Peyer's patch (tissue), 4 donors: ENCODE measurements at places on chromosomes 7 and 10. TPM values are rescaled to one million over a fixed set of nuclear protein-coding genes. Genes with fewer than 3 reads are reported as not detected.

Gene CACNB2
- 52.7 TPM for total RNA-seq

- H3K4me3 ChIP-seq: no peak overlapping the region
- H3K36me3 ChIP-seq: no peaks in the 10 kb centered on the region
- H3K27me3 ChIP-seq: no peaks in the 10 kb centered on the region
Measured at GRCh38 chr10:103510046-103510685, 16.7 kb downstream of the NEURL1 start.

GRCh38 chr7:73702226-73702625 is 17.2 kb downstream of the STX1A start:
- H3K27me3 ChIP-seq: no peaks in the 10 kb centered on the region
- H3K36me3 ChIP-seq: peaks cover 25% of the 10 kb centered on the region
- no peak overlapping the region for H3K4me3 ChIP-seq
- no peaks in the 10 kb centered on the region for H3K4me1 ChIP-seq

DNA sequence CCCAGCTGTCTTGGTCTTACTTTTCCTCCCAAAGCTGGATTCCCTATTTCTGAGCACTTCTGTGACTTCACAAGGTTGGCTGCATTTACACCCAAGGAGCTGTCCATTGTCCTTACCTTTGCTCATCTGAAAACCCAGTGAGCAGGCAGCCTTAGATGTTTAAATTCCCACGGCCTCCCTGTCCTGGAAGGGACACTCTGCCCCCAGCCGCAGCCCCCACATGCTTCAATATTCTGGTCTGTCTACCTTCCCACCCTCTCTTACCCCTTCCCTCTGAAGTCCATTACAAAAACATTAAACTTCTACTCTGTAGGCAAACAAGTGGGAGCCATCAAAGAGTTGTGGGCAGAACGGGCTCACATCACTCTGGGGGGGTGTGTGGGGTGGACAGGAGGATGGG is 73.8 kb upstream of the EFCAB10 start:
- no peaks in the 10 kb centered on the region for H3K4me1 ChIP-seq
- H3K4me3 ChIP-seq: no peak overlapping the region
- H3K36me3 ChIP-seq: no peaks in the 10 kb centered on the region
- no peak for DNase-seq

DNA sequence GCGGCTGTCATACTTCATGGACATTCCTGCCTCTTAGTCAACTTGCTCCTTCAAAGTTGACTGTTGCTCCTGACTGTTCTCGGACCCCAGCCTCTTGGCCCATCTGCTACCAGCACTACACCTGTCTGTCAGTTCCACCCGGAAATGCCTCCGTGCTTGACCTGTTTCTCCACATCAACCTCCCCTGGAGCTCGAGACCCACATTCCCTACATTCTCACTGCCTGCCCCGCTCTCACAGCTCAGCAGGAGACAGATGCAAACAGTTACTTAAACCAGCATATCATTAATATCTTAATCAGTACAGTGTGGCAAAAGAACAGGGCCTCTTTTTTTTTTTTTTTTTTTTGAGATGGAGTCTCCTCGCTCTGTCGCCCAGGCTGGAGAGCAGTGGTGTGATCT is 174.3 kb downstream of the NRP1 start:
- no peaks in the 10 kb centered on the region for H3K27me3 ChIP-seq
- H3K4me3 ChIP-seq: no peak overlapping the region
- no peaks in the 10 kb centered on the region for H3K4me1 ChIP-seq
- no peaks in the 10 kb centered on the region for H3K36me3 ChIP-seq
- H3K27ac ChIP-seq: no peak overlapping the region
- DNase-seq: no peak
